ENCODE measurements at places on chromosomes 1 and 21.

- no peak for DNase-seq
Measured at GRCh38 chr21:40383951-40384350, 463.0 kb downstream of the DSCAM start.

GRCh38 chr1:230504310-230504709 is 78.2 kb upstream of the PGBD5 start:
- no peak for DNase-seq

- no peak for DNase-seq
Measured at GRCh38 chr1:220007438-220007837, 38.9 kb downstream of the EPRS1 start.

GRCh38 chr1:10892138-10893065 is 96.0 kb upstream of the CASZ1 start:
- no peak for DNase-seq

DNA sequence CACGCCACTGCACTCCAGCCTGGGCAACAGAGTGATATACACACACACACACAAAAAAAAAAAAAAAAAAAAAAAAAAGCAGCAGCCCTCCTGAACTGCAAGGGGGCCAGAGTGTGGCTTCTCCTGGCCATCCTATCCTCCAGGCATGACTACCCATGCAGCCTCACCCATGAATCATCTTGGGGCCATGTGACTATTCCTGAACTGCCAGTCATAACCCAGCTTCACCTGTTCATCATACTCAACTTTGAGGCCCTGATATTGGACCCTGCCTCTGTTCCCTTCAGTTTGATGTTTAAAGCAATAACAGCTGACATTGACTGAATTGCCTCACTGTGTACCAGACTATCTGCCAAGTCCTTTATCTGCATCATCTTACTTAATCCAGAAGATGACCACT is 2.8 kb upstream of the HPCAL4 start:
- peak; percentile 41 for DNase-seq

DNA sequence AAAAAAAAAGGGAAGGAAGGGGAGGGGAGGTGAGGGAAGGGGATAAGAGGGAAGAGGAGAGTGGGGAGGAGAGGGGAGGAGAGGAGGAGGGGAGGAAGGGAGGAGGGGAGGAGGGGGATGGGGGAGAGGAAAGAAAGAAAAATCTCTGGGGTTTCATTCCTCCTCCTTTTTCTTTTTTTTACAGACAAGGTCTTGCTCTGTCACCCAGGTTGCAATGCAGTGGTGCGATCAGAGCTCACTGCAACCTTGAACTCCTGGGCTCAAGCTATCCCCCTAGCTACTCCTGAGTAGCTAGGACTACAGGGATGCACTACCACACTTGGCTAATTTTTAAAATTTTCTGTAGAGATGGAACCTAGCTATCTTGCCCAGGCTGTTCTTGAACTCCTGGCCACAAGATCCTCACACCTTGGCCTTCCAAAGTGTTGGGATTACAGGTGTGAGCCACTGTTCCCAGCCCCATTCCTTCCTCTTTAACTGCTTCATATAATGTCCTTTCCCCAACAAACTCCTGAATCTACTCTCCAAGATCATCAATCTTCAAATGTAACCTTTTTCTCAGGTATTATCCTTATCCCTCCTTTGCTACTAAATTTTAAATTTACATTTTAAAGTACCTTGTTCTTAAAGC is 23.2 kb downstream of the GON4L start:
- no peak for DNase-seq

- DNase-seq = no peak
Measured at GRCh38 chr1:205991237-205991636, 12.0 kb downstream of the RAB7B start.

All from activated CD4-positive, alpha-beta T cell treated with anti-CD3 and anti-CD28 coated beads for 36 hours (primary cell).